ENCODE measurements at places on chromosomes 2 and 18.

- DNase-seq = no peak
These were observed 306.2 kb downstream of the PRKCE start for GRCh38 chr2:45957533-45958227.

DNA sequence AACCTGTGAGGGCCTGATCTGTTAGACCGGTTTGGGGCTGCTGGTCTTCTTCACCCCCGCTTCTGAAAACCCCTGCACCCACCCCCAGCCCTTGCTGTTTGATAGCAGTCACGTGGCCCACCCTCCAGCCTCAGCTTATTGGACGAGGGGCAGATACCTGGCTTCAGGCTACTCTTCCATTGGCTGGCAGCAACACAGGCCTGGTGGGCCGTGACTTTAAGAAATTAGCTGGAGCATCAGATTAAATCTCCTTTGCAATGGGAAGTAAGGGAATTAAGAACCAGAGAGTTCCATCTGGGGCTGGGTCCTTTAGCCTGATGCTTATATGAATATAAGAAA lies 107.3 kb downstream of the KLHL29 start:
- no peak for DNase-seq

DNA sequence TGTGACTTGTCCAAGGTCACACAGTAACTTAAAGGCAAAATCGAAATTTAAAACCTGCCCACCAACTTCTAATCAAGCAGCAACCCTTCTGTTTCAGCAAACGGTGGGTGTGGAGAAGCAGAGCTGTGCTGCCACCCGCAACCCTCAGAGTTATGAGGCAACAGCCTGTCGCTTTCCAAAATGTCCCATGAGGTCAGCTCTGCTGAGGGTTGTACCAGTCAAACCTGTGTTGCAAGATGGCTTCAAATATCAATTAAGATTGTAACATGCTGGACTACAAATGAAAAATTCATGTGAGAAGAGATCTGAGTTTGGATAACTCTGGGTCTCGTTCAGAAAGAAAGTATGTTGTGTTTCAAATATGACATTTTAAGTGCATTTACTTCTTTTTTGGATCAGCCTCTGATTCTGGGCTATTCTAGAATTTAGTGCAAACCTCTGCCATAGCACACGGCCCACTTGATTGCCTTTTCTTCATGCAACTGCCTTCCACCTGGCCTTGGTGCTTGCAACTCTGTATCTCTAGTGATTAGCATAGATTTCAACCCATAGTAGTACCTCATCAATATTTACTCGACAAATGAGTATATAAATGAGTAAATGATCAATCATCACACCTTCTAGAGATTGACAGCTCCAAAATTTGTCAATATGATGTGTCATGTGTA lies 69.3 kb downstream of the TIMM21 start:
- DNase-seq = no peak

DNA sequence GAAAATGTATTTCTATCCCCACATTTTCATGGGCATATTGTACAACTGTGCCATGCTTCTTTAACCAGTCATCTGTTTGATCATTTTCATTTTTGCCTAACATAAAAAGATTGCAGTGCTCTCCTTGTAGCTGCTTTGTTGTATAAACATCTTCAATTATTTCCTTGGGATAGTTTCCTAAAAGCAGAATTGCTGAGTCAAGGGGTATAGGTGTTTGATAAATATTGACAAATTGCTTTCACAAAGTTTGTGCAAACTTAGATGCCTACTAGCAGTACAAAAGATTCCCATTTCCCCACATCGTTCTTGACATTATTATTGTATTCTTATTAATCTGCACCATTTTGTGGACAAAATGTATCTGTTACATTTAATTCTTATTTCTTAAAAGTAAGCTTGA lies 479.6 kb downstream of the FBXO15 start:
- no peak for DNase-seq

GRCh38 chr2:30147196-30147714 lies 448 bp downstream of the YPEL5 start:
- DNase-seq = no peak

DNA sequence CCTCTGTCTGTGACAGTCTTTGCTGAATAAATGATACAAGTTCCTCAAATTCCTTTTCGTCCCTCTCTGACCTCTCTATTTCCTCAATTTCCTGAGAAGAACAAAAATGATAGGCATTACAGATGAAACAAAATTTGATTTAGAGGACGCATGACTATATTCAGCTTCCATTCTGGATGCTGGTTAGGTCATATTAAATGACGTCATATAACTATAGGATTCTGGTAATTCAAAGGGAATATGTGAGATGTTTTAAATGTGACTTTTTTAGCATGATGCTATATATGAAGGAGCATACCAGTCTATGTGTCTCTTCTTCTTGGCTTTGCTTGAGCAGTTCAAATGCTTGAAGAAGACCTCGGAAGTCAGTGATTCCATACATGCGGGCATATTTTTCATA lies 102.3 kb downstream of the TTN start:
- no peak for DNase-seq

- DNase-seq = no peak
These were observed 304.8 kb upstream of the FSIP2 start for GRCh38 chr2:185433824-185434223.

GRCh38 chr2:236014408-236015131 lies 153.6 kb downstream of the GBX2 start:
- no peak for DNase-seq

DNA sequence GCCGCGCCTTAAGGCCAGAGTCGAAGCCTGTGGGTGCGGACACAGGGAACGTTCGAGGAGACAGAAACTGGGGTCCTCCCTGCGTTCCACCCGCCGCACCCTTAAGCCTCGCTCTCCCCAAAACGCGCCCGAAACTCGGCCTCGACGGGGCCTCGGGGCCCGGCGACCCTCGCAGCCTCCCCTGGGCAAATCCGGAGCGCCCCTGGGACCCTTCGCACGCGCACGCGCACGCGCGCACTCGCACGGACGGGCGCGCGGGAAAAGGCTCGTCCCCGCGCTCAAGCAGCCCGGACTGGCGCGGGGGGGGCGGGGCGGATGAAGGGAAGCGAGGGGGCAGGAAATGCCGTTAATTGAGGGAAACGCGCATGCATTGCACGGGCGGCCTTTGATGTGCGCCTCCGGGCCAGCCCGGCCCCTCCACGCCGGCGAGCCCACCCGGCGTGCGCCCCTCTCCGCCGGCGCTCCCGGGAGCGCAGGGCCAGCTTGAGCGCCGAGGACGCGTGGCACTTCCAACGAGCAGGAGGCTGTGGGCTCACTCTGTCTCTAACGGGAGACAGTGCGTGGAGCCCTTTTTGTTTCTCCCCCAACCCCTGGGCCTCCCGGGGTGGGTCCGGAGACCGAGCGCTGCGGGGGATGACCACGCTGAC lies 5.4 kb upstream of the SALL3 start:
- DNase-seq = no peak

DNA sequence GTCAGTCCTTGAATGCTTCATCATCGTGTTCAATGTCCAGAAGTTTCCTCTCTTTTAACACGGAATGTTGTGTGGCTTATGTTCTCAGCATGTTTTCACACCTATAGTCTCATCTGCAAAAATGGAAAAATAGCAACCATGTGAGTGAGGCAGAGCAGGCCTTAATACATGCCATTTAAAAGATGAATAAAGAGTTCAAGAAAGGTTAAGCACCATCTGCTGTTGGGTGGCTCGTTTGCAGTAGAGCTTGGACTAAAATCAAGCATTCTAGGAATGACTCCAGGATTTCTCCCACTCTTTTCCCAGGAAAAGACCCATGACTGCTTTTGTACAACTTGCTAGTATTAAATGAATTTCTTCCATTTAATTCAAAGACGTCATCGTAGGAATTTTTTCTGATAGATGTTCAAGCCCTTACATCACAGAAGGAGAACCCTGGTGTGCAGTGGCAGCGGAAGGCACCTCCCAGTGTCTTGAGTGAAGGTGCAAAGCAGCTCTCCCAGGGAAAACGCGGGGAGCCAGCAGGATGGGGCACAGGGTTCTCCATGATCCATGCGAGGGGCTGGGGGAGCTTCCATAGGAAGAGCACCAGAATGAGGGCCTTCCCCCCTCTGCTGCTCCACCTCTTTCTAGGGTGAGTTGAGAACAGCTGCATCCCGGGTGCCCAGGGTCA lies 9.6 kb downstream of the DCDC2C start:
- DNase-seq = no peak

- no peak for DNase-seq
These were observed 41.8 kb upstream of the KLF11 start for GRCh38 chr2:10001586-10001985.

- DNase-seq = no peak
These were observed 35.4 kb downstream of the KCNK3 start for GRCh38 chr2:26727641-26728561.

- peak; percentile 95 for DNase-seq
These were observed at the start of gene C2orf15 for GRCh38 chr2:99141110-99142108. Gene C2orf15, plus strand, starts transcription at chr2:99141707. Its CDS starts 8,852 bp downstream, at chr2:99150559.

- no peak for DNase-seq
These were observed 108.1 kb upstream of the SIX3 start for GRCh38 chr2:44833171-44834069.

DNA sequence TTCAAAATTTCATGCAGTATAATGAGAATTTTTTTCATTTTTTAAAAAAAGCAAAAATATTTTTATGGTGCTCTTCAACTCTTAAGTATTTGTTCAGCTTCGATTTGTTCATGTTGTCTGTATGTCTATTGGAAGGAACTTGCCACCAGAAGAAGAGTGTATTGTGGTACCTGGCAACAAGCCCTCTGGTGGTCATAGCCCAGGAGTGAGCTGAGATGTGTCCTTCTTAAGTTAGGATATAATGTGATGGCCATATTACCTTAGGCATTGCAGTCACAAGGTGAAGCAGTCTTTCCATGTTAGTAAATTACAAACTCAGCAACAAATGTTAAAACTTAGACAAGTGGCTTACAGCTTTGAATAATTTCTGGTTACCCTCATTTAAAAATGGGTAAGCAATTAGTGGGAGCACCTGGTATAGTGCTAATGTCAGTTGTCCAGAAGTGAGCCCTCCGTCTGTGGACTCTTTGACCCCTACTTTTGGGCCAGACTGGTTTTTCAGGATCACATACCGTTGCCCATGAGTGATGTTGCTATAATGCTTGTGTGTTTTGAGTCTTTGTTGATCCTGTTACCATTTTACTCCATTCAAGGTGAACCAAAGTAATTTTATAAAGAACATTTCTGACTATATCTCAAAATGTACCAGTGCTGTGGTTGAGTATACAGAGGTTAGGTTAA lies 57.4 kb downstream of the MYO1B start:
- no peak for DNase-seq

DNA sequence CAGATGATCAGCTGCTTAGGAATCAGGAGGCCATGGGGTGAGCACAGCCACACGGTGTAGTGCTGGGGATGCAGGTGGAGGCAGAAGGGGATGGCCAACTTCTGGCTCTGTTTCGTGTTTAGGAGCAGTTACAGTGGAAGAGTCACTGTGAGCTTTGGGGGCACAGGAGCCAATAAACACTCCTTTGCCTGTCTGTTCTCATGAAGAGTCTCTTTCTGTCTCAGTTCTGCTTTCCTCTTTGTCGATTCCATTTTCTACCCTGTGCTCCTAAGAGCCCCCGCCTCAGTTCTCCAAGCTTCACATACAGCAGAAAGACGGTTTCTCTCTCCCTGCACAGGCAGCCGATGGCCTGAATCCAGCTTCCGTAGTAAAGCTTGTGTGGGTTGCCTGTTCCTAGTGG lies 21.0 kb upstream of the RRM2 start:
- no peak for DNase-seq

GRCh38 chr2:152558158-152558984 lies 158.9 kb downstream of the PRPF40A start:
- DNase-seq = no peak

DNA sequence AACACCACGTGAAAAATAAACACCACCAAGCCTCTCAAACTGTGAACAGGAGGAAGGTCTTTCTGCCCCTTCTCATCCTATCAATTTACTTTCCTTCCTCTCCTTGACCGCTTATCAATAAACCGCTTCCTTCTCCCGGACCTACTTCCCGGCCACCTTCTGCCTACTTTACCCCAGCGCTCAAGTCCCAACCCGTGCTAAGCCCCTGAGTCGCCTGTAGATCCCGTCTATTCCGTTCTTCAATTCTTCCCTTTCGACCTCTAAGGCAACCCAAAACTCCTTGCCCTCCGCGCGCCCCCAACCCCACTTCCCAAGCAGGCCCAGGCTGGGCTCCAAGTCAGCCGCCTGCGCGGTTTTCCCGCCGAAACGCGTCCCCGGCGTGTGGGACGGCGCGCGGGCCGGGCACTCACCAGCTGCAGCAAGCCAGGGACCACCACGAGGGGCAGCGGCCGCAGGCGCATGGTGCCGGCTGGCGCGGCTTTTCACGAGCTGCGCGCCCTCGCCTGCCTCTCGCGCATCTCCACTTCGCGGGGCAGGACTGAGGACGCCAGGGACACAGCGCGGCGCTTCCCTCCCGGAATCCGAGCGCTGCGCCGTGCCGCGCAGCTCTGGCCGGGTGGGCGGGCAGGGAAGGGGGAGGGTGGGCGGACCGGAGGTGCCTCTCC lies at the start of gene NXPH2:
Gene NXPH2, minus strand, starts transcription at position 610 of the 665 bp plus-strand sequence. Its CDS starts 149 bp downstream, at position 461.
- peak; percentile 57 for DNase-seq

DNA sequence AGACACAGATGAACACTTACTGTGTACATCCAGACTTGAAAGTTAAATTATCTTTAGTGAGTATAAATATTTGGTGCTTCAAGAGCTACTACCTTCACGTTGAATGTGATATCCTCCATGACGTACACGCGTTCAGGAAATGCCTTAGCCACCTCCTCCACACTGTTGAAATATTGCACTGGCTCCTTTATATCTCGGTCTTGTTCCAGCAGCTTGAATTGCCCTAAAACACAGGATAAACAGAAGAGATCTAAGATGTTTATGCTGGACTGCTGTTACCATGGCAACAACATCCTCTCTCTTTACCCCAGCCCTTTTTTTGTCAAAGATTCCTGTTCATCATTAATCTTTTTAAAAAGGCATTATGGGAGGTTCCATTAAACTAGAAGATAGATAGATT lies 120.3 kb downstream of the MEP1B start:
- DNase-seq = no peak

GRCh38 chr2:38315707-38316333 lies 61.3 kb downstream of the ATL2 start:
- peak; percentile 41 for DNase-seq

- DNase-seq = no peak
These were observed 533 bp downstream of the DHX57 start for GRCh38 chr2:38875227-38875575.

GRCh38 chr2:23645230-23645808 lies 260.3 kb downstream of the KLHL29 start:
- DNase-seq = no peak

DNA sequence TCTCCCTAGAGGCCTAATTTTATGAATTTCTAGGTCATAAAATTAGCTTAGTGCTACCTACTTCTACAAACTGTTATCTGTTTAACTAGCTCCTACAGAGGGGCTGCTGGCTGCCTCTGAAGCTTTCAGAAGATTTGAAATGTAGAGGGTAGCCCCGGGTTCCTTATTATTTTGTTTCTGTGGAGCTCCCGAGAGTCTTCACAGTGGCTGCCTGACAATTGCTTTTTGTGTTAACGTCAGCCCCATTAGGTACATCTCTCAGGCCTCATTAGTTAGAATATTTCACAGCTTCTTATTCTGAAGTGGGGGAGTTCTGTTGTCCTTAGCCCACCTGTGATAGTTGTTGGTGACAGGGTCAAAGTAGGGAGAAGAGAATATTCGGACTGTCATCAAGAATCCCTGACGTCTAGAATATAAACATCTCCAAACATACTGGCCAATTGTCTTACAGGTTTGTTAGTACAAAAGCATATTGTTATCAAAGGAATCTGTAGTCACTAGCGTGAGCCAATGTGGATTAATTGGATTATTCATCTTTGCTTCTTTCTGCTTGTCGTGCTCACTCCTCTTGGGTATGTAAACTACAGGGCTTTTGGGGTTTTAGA lies 77.5 kb downstream of the DIS3L2 start:
- no peak for DNase-seq

- no peak for DNase-seq
These were observed 2.4 kb downstream of the FARP2 start for GRCh38 chr2:241358470-241358869.
